ENCODE measurements at places on chromosomes 13 and 19.

DNA sequence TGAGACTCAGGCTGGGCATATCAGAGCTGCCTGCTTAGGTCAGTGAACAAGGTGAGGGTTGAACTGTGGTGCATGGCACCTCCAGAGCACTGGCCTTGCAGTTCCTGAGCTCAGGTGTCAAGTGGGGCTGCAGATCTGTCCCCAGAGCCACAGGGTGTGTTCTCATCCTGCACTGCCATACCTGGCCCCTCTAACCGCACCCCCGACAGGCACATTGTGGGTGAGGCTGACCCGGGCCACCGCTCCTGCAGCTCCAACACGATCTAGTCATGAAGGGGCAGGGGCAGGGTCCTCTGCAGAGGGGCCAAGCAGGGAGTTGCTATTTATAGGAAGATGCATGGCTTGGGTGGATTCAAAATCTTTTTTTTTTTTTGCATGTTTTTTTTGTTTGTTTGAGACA, 16.7 kb upstream of the CRTC1 start:
- DNase-seq, result no peak

DNA sequence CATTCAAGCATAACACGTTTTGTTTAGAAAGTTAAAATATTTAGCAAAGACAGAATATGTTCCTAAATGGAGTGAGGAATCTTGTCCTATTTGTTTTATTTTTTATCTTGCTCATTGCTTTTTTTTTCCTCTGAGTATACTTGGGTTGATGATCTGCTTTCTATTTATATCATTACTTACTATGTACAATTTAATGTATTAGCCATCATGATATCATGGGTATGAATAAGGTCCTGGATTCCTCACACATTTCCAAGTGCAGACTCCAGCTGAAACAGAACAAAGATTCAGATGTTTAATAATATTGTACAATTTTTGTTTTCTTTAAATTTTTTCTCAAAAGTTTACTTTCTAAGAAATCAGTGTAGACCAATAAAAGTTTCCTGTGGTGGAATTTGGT, 388.2 kb downstream of the GPC6 start:
- DNase-seq, result no peak

DNA sequence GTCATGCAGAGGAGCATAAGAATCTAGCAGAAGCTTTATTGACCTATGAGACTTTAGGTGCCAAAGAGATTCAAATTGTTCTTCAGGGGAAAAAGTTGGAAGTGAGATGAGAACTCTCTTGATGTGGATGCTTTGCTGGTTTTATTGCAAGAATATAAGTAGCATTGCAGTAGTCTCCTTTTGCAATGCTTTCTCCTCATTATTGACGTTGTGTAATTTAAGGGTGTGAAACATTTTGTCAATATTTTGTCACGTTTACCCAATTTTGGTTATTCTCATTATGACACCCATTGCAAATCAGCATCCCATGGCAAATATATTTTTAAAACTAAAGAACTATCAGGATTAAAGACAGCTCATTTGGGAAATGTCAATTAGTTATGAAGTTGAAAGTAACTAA, 11.9 kb upstream of the LILRB5 start:
- no peak for DNase-seq

- DNase-seq, result no peak
Measured at GRCh38 chr13:20145521-20145920, 15.3 kb downstream of the GJA3 start.

DNA sequence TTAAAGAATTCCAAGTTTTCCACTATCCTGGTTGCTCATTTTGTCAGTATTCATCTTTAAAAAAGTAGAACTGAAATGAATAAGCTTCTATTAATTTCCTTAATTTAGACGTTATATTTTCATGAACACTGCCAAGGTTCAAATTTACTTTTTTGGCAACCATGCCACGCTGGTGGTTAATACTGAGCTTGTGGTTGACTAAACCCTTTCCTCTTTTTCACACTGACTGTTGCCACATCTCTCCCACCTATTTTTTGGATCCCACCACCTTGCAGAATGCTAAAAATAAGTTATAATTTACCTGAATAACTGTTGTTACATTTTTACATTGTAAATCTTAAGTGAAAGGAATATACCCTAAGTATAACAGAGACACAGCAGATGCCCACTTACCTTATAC, 45.0 kb downstream of the FLT3 start:
- no peak for DNase-seq

DNA sequence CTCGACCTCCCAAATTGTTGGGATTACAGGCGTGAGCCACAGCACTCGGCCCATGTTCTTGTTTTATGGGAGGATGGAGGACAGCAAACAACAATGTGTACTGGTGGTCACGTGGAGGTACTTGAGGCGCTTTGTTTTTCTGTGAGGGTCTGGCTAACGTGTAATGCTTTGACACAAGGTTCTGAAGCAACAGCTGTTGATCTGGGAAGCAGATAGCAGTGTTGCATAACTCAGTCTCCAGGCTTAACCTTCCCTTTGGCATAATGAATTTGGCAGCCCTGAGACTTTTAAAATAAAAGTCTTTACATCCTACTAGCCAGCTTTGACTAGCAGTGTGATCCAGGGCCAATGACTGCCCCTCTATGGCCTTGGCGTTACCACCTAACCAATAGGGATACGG, 6.9 kb upstream of the ZNF580 start:
- DNase-seq, result no peak

DNA sequence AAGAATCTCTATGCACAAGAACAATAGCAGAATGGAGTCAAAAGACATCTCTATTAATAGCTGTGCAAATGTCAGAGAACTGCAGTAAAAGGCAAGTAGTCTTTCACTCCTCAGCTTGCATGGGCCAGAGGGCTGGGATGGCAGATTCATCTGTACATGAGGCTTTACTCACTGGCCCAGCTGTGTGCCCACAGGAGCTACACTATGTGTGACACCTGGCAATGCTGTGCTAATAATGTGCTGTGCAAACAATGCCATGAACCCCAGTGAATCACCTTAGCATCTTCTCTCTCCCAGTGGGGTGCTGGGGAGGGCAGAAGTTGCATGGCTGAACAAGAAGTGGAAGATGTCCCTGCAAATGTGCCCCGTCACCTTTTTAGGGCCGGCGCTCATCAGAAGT, 73.1 kb downstream of the KL start:
- DNase-seq, result no peak

DNA sequence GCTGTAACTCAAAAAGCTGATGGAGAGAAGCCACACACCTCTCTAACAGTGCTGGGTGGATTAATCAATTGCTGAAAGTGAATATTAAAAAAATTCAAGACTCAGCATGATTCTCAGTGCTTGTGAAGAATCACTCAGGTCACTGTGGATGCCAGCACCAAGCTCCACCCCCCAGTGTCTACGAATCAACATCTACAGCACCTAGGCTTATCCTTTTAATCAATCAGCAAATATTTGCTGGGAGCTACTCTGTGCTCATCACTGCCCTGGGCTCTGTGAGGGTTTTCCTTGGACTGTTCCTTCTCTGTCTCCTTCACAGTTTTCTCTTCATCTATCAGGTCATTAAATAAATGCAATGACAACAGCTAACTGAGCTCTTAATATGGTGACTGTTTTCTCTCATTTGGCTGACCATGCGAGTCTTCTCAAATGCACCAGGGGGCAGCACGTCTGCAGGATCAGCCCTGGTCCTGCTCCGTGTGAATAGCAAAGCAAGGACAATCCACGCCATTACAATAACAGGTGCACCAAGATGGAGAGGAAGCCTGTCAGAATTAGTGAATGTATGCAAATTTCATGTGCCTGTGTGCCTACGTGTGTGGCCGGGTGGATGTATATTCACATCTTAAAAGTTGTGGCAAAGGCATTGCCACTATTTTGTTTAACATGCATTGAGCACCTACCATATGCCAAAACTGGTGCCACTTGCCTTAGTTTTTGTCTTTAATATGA, 14.6 kb upstream of the C13orf42 start:
- peak; percentile 17 for DNase-seq

DNA sequence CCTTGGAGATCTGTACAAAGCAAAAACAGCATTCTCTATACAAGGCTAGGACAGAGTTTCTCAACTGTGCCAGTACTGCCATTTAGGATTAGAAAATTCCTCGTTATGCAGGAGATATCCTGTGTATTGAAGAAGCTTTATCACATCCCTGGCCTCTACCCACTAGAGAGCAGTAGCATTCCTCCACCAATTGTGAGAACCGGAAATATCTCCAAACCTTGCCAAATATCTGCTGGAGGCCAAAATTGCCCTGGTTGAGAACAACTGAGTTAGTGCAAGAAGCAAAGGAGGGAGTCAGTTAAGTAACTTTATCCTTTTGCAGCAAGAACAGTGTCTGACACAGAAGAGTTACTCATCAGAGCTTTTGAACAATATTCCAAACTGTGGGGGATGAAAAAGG, 16.2 kb upstream of the FREM2 start:
- no peak for DNase-seq

GRCh38 chr19:12665671-12666264, 774 bp downstream of the MAN2B1 start:
- no peak for DNase-seq

DNA sequence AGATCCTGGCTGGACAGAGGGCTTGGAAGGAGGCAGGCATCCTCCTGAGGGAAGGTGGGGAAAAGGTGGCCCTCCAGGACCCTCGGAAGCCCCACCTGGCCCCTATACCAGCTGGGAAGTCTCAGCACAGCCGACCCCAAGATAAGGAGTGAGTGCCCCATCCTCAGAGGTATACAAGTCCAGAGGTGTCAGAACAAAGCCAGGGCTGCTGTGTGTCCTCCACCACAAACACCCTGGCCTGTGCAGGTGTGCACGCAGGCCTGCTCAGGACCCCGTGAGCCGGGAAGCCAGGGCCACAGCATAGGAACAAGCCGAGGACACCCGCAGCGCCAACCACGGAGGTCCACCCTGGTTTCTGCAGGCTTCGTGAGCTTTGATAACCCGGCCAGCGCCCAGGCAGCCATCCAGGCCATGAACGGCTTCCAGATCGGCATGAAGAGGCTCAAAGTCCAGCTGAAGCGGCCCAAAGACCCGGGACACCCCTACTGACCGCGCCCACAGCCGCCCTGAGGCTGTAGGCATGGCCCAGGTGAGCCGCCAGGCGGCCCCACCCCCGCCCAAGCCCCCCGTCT, 68.6 kb downstream of the CELF5 start:
- DNase-seq, result no peak

GRCh38 chr19:17108453-17108784, 32.8 kb downstream of the MYO9B start:
- no peak for DNase-seq

DNA sequence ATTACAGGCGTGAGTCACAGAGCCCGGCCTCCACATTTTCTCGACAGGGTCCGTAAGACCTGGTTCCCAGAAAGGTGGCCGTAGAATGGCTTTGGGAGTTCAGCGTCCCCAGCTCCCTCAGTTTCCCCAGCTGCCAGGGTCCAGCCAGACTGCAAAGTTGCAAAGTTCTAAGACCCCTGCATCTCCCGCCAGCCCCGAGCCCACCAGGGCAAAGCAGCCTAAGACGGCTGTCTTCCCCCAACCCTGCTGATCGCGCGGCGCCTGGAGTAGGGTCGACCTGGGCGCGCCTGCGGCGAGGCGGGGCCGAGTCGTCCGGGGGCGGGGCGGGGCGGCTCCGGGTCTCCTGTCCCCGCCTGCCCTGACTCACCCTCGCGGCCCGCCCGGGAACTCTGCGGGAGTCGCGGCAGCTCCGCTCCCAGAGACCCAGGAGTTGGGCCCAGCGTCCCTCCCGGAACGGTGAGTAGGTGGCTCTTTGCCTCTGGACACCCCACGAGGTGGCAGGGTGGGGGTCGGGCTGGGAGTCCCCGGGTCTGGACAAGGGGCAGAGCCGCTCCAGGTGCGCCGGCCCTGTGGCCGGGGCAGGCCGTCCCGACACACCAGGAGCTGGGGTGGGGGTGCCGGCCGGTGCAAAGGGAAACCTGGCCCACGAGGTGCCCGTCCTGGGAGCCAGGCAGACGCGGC, at the start of gene LRRC8E:
LRRC8E (plus strand) TSS at position 366 of the 681 bp plus-strand sequence. CDS start 7,094 bp downstream, outside the sequence.
- DNase-seq, result no peak

- no peak for DNase-seq
Measured at GRCh38 chr13:63129995-63130394, 1714.3 kb upstream of the PCDH20 start.

DNA sequence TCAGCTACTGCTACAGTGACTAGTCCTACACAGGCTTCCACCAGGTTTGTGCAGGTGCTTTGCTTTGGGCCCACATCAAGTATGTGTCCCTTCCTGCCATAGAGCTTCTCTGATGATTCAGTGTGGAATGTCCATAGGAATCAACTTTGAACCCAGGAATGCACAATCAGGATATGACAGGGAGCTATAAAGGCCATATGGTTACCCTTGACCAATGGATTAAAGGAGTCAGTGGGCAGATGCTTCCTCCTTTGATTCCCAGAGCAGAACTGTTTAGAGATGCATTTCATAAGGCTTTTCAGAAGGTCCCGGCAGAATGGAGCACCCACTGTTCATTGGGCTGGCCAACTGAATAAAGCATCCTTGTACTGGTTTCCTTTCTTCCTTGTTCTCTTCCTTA, 145.2 kb upstream of the WASF3 start:
- DNase-seq, result no peak

DNA sequence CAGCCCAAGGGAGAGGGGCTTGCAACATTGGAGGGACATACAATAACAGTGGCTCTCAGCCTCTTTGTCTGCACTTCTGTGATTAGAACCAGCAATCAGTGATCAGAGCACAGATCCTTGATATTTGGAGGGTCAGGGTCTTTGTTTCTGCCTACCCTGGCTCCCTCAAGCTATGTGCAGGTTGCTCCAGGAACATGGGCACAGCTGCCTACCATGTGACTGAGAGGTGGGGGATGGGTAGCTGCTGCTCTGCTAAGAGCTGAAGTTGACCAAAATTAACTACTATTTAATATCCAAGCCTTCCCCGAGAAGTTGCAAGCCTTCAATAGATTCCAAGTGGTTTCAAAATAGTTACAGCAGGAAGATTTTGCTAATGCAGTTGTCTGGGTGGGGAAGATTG, 202.6 kb downstream of the ZIC5 start:
- no peak for DNase-seq

GRCh38 chr19:57934820-57935665, at the start of gene ZNF418:
Gene ZNF418, minus strand, starts transcription at chr19:57935402. Its CDS starts 1,580 bp downstream, at chr19:57933822.
- DNase-seq, result peak; percentile 31

DNA sequence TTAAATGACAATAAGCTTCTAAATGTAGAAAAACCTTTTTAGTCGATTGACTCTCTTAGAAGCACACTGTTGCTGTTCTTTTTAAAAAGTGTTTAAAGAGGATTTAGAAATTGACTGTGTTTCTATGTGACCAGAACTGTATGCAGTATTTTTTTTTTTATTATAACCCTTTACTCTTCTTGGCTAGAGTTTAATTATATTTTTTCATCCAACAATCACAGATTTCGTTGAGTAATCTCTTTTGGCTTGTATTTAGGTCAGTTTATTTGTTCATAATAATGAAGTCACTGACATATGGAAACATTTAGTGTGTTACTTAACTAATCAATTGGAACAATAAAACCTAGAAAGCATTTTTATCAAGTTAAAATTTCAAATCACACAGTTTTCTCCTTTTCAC, 19.9 kb downstream of the CSNK1A1L start:
- DNase-seq, result no peak

- peak; percentile 20 for DNase-seq
Measured at GRCh38 chr13:45511310-45512097, 46.8 kb downstream of the COG3 start.
